ENCODE measurements at places on chromosomes 2 and 18. TPM values are rescaled to one million over a fixed set of nuclear protein-coding genes. Genes with fewer than 3 reads are reported as not detected.

- peaks cover 2% of the 10 kb centered on the region for H3K27me3 ChIP-seq
- no peak overlapping the region for H3K27ac ChIP-seq
- no peaks in the 10 kb centered on the region for H3K4me1 ChIP-seq
- H3K36me3 ChIP-seq = no peaks in the 10 kb centered on the region
- DNase-seq = no peak
- H3K4me3 ChIP-seq = no peak overlapping the region
Measured at GRCh38 chr18:63178971-63179370, 140.6 kb downstream of the BCL2 start.

FNDC4 gene
- 15.5 TPM for total RNA-seq

DNA sequence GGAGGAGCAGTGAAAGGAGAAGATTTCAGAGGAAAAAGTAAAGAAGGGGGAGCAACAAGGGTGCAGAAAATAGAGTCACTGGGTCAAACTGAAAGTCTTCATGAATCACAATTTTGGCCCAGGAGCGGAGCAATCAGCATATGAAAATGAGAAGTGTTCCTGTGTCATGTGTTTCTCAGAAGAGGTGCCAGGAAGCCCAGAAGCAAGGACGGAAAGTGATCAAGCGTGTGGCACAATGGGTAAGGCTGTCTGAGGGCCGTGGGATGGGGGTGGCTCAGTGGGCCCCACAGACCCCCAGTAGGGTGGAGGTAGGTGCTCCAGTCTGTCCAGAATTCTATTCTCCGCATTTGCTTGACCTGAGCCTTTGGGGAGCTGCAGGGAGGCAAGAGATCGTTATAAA, 44.2 kb downstream of the SP140 start:
- H3K27ac ChIP-seq = no peak overlapping the region
- no peaks in the 10 kb centered on the region for H3K36me3 ChIP-seq
- no peak overlapping the region for H3K4me3 ChIP-seq

DNA sequence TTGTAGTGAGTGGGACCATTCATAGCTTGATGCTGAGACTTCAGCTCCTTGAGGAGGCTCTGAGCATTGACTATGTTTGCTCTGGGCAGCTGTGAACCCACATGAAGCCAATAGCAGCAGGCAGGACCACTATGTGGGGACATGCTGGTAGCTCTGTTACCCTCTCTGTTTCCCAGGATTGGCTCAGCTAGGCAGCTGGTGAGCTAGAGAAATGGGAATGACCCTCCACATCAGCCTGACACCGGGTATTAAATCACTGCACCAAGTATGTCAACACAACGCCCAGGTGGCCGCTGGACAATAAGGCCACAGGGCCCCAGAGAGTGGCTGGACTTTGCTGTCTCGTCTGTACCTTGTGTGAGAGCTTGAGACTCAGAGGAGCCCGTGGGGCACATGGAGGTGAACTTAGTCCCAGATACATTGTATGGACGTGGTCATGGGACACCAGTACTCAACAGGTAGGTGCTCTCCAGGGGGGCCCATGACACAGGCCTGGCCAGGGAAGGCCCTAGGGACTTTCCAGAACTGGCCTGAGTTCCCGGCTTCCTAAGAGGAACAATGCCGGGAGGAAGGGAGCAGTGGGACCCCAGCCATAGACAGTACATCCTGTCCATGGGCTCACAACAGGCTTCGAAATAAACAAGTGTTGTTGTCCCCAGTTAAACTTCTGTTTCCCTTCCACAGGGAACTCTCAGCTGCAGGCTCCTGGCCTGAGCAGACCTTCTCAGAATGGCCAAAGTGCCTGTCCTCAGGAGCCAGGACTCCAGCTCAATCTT, 35.2 kb downstream of the HS1BP3 start:
- DNase-seq = peak; percentile 70
- no peaks in the 10 kb centered on the region for H3K27me3 ChIP-seq

CDH7 gene
- not detected for total RNA-seq

All from endothelial cell of umbilical vein (primary cell).